ENCODE measurements at places on chromosomes 2 and 18.

GRCh38 chr18:72762515-72763122, 105.2 kb downstream of the NETO1 start:
- DNase-seq = no peak

DNA sequence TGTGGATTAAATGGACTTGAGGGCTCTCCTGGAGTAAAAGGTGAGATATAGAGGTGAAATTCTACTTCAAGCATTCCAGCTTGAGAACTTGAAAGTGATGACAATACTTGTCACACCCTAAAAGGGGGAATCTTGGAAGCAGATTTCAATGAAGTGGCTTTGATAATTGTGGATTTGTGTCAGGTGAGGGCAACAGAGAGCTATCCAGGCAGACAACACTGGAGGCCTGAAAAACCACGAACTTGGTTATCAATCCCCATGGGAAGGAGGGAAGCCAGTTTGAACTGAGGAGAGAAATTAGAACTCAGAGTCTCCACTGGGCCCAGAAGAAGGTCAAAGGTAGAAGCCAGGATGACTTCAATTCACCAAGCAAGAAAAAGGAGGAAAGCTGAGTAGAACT, 263.9 kb downstream of the FIGN start:
- no peak for DNase-seq

GRCh38 chr2:46780801-46781445, 134.7 kb downstream of the MCFD2 start:
- DNase-seq = no peak

GRCh38 chr2:203683932-203684556, 22.4 kb upstream of the CD28 start:
- DNase-seq = no peak

GRCh38 chr18:74508366-74508765, 12.2 kb downstream of the CNDP2 start:
- DNase-seq = no peak

DNA sequence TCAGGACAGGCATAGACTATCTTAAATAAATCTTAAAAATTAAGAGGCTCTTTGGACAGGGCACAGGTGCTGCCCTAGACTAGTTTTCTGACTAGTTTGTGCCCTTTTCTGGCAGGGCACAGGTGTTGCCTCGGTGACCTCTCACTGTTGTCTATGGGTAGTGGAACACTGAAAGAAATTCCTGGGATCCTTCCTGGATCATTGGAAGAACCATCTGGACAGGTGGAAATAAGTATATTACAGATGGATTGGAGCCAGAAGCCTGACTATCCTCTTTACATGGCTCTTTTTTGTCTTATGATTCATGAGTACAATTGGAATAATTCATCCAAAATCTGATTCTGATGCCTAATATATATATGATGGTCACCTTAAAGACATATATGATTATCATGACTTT, 286.6 kb downstream of the RIT2 start:
- DNase-seq = no peak

- DNase-seq = no peak
Measured at GRCh38 chr2:201919308-201919634, 112.9 kb downstream of the CDK15 start.

GRCh38 chr18:69686861-69687260, 260.8 kb downstream of the CD226 start:
- DNase-seq = no peak

- no peak for DNase-seq
Measured at GRCh38 chr2:39379643-39380524, 57.2 kb downstream of the MAP4K3 start.

GRCh38 chr18:58878640-58879039, 14.0 kb downstream of the ZNF532 start:
- DNase-seq = no peak

DNA sequence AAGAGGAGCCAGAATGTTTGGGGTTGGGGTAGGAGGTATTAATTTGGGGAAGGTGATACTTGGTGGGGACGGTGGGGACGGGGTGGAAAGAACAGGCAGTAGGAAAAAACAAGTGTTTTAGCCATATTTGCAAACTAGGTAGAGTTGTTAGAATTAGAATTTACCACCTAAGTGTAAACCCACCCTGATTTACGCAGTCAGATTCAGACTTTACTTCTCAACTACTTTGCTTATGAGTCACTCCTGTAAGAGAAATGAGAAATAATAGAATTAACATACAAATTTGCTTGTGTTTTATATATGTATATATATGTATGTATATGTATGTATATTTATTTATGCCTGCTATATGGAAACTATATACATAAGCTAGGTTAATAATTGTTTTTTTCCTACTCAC, 1168.2 kb upstream of the ZEB2 start:
- no peak for DNase-seq

DNA sequence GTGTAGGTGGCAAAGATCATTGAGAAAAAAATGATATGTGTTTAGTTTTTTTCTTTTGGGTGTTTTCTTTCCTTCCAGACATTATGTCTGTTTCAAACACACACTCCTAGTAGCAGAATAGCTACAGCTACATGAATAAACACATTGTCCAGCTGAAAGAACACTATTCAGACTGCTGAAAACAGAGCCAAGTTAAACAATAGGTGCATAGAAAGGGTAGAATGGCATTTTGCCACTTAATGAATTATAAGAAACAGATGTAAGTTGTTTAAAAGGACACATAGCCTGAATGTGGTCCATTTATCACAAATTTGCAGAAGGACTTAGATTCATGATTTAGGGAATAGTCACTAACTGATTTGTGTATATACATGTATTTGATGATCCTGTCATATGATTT, 20.1 kb downstream of the CTLA4 start:
- DNase-seq = no peak

- DNase-seq = peak; percentile 33
Measured at GRCh38 chr18:23970161-23971096, 44.1 kb upstream of the TTC39C start.

GRCh38 chr2:183459466-183459865, 335.2 kb downstream of the NUP35 start:
- DNase-seq = no peak

- no peak for DNase-seq
Measured at GRCh38 chr18:22559414-22560274, 141.9 kb upstream of the CTAGE1 start.

- DNase-seq = no peak
Measured at GRCh38 chr2:120224256-120224655, 1.1 kb upstream of the TMEM185B start.
